Left lung (tissue), 14 donors: ENCODE measurements at places on chromosomes 4 and X.

GRCh38 chrX:2559124-2559523 is 58.3 kb upstream of the DHRSX start:
- DNase-seq, result no peak

DNA sequence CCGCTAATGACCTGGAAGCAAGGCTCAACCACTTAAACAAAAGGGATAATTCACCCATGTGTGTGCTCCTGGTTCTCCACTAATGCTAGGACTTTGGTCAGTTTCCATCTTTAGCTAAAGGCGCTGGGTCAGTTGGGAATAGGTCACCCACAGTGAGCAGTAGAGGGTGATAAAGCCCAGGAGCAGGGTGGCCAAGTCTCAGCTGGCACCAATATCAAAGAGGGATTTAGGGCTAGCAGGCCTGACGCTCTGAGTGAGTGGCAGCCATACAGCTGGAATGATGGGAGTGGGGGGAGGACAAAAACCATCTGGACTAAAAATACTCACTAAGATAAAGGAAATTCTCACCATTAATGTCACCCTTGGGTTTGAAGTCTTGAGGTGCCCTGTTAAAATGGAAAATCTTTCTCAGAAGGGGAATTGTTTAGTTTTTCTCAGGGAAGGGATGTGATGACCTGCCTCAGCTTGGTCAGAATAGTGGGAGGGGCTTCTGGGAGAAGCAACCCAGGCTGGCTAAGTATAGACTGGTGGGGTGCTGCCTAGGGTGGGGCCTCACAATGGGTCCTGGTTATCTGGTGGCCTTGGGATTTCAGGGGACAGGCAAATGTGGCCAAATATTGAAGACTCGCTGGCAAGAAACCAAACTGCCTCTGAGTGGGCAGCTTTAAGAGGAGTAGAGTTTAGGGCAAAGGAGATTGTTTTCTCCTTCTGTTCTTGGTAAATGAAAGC is 47.1 kb downstream of the TSC22D3 start:
- no peak for DNase-seq

- no peak for DNase-seq
Measured at GRCh38 chr4:165461159-165461821, 82.5 kb downstream of the CPE start.

DNA sequence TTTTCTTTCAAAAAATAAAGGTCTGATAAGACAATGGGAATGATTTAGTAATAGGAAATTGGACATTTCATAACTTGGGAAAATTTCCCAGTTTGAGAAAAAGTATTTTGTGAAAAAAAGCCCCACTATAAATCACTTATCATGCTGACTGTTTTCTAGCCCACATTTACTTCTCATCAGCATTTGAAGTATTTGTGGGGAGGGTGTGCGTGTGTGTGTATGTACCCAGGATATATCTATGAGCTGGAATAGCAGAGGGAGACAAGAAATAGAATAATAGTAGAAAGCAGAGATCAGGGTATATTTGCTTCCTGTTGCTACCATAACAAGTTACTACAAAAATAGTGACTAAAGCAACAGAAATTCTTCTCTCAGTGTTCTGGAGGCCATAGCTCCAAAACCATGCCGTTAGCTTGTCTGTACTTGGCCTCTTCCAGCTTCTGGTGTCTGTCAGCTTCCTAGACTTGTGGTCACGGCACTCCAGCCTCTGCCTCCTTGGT is 139.8 kb downstream of the PTTG2 start:
- no peak for DNase-seq

DNA sequence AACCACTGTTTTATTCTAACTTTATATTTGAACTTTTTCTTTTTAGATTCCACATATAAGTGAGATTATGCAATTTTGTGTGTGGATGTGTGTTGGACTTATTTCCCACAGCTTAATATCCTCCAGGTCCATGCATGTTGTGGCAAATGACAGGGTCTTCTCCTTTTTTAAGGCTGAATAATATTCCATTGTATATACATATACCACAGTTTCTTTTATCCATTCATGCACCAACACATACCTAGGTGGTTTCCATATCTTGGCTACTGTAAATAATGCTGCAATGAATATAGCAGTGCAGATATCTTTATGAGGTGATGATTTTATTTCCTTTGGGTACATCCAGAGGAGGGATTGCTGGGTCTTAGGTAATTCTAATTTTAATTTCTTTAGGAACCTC is 69.0 kb downstream of the SNCA start:
- DNase-seq, result no peak
